ENCODE measurements at places on chromosomes 6 and 20.

GRCh38 chr6:24797596-24798216, 1.0 kb downstream of the ARMH2 start:
- no peak for DNase-seq

- DNase-seq = no peak
These were observed 19.4 kb upstream of the RPL7L1 start for GRCh38 chr6:42860036-42860435.

- DNase-seq = no peak
These were observed 554.2 kb downstream of the CDH26 start for GRCh38 chr20:60512443-60512842.

- DNase-seq = no peak
These were observed 479.0 kb upstream of the NRSN1 start for GRCh38 chr6:23647045-23647444.

DNA sequence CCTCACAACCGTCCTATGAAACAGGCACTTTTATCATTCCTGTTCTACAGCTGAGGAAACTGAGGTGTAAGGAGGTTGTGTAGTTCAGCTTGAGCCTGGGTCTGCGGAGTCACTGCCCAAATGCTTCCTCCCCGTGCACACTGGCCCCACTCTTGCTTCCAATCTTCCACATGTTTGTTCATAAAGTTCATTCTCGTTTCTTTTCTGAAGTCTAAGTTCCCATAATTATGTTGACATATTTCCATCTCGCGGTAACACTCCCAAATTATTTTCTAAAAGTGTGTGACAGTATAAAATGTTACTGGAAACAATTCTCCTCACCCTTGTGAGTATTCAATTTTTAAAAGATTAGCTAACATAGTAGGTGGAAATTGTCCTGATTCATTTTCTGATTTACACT, 106.9 kb downstream of the SLC22A3 start:
- no peak for DNase-seq

- DNase-seq = no peak
These were observed 5.2 kb upstream of the ZC3H12D start for GRCh38 chr6:149489967-149490366.

DNA sequence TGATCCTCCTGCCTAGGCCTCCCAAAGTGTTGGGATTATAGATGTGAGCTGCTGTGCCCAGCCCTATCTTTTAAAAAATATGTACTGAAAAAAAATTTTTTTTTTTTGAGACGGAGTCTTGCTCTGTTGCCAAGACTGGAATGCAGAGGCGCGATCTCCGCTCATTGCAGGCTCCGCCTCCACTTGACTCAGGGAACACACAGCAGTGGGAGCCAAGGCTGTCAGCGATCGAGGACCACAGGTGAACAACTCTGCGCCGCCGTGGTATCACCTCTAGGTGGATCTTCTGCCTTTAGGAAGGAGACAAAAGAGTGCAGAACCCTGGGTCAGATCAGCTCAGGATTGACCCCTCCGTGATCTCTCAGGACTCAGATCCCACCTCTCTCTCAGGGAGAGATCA, 13.7 kb downstream of the RAET1E start:
- no peak for DNase-seq

- no peak for DNase-seq
These were observed 411.0 kb upstream of the AGPAT4 start for GRCh38 chr6:161684731-161685475.

DNA sequence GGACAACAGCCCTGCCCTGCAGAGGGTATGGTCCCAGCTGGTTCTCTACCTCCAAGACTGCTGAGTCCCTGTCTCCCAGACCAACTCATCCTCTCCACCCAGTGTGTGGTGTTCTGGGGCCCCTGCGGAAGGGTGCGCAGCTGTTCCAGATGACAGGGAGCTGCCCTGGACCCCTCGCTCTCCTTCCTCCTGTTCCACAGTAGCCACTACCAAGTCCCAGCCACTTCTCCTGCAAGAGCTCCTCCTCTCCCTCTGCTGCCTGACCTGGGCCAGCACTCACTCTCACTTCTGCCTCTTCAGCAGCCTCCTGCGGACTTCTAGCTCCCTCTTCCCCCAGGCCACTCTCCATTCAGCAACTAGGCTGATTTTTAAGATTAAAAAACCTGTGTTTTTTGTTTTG, 40.1 kb upstream of the TMEM181 start:
- no peak for DNase-seq

- no peak for DNase-seq
These were observed 288.9 kb upstream of the ZNF337 start for GRCh38 chr20:25985597-25985996.

- DNase-seq = no peak
These were observed 55.5 kb downstream of the CD2AP start for GRCh38 chr6:47532981-47533585.

GRCh38 chr6:7907159-7907558, 3.4 kb downstream of the TXNDC5 start:
- no peak for DNase-seq

DNA sequence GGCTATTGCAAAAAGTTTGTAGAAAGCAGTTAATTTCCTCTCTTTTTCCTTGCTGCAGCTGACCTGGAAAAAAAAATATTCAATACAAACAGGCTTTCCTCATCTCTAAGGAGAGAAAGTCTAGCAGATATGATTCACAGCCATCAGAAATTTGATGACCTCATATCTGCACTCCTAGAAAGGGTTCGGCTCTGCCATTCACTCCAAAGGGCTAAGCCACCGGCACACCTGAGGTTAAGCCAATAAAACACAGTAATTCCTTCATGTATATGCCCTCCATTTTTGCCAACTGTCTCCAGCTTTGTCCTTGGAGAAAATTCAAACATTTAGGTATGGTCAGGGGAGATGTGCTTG, 18.7 kb upstream of the LY86 start:
- no peak for DNase-seq

DNA sequence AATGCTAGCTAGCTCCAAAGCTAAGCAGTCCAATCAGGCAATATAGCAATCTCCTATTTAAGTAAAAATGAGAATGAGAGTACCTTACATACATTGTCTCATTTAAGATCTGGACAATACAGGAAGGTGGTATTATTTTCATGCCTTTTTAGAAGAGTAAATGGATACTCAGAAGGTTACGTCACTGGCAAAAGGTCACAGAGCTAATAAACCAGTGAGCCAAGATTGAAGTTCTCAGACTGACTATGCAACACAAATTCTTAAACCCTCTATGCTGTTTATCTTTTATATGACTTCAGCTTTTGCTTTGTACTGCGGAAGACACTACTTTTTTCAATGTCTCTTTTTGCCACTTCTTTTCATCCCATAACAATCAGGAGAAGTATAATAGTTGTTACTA, 135.2 kb upstream of the PRL start:
- no peak for DNase-seq

DNA sequence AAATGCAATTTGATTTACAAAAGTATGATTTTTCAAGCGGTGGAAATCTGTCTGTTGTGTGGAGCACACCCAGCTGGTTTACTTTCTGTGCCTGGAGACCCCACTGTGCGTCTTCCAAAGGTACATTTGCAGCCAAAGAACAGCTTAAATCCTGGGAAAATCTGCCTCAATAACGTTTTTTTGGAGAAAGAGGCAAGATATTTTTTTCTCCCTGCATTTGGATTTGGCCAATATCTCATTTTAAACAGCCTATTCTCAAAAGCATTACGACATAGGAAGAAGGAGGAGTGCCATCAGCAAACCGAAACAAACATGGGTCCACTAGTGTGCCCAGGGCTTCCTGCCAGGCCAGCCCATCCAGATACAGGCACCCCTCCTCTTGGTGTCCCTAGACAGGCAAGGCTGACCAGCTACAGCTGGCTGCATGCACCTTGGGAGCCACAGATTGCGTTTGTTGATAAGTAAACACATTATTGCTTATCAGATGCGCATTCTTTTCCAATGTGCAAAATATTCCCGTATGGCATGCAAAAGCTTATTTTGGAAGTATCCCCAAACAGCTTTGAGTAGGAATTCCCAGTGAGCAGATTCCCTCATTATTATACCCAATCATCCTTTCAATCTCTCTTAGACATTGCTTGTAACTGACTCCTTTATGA, 184.5 kb upstream of the MARCKS start:
- DNase-seq = no peak

GRCh38 chr6:35955970-35956369, 35.1 kb upstream of the SRPK1 start:
- DNase-seq = no peak

DNA sequence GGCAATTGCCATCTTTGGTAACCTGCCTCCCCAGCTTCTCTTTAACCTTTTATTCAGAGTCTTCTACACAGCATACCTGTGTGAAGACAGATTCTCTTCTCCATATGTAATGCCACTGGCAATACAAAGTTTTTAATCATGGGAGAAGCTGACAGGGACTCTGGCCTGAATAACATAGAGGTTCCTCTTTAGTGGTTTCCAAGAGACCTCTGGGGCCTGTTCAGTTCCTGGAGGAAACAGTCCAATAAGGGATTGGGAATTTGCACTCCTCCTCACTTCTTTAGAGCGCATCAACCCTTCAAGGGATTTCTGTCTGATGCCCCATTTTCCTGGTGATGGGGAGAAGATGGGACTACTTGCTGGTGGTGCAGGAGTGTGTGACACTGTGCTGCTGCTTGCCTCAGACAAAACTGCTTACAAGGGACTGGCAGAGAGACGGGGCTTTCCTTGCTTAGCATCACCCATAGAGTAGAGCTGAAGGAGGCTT, 1.4 kb downstream of the RIMS1 start:
- DNase-seq = no peak

GRCh38 chr6:4342407-4343137, 207.2 kb upstream of the ECI2 start:
- DNase-seq = no peak

DNA sequence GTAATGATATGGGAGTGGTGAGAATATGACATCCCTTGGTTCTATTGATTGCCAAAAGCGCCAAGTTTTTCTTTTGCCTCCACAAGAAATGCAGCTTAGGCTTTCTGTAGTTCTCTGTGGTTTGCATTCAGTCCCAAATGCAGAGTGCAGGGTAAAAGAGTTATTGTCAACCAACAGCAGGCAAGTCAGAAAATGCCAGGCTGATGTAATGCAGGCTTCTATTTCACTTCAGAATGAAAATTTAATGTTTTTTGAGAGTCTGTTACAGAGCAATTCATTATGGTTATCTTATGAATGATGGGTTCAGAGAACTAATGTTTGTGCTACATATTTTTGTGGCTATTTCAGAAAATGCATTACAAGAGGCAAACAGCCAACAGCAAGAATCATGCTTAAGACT, 293.5 kb downstream of the CENPW start:
- DNase-seq = no peak

- no peak for DNase-seq
These were observed 81.9 kb upstream of the PTPN1 start for GRCh38 chr20:50428097-50428828.

DNA sequence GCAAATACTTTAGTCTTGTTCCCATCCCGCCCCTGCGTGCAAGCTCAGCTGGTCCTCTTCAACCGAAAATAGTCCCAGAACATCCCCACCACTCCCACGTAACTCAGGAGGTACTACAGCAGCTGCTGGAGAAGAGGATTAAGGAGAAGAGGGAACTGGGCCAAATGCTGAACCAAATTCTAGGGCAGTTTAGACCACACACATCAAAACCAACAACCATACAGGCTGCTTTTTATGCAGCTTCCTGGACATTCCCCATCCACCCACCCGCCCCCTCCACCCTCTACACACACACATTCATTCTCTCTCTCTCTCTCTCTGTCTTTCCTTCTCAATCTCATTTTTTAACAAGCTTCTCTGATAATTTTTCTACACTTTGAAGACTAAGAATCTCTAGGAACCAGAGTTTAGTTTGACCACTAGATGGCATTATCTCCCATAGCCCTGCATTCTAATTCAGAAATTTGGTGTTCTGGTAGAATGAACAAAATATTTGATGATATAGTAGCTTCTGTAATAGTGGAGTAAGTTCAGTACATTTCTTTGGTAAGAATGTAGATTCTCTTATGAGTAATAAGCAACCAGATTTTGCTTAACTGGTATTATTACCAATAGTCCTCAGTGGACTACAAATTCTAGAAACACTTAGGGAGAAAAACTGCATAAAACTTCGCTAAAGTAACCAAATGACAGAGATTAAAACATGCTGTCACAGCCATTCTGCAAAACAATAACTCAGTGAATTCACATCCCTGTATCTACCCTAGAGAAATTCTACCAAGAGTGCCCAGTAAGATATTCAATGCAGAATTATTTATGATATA, 52.1 kb upstream of the BEND6 start:
- DNase-seq = no peak

- DNase-seq = no peak
These were observed 35.7 kb upstream of the RBL1 start for GRCh38 chr20:37131486-37131885.

- DNase-seq = no peak
These were observed 18.7 kb upstream of the CTAGE9 start for GRCh38 chr6:131729550-131729949.

DNA sequence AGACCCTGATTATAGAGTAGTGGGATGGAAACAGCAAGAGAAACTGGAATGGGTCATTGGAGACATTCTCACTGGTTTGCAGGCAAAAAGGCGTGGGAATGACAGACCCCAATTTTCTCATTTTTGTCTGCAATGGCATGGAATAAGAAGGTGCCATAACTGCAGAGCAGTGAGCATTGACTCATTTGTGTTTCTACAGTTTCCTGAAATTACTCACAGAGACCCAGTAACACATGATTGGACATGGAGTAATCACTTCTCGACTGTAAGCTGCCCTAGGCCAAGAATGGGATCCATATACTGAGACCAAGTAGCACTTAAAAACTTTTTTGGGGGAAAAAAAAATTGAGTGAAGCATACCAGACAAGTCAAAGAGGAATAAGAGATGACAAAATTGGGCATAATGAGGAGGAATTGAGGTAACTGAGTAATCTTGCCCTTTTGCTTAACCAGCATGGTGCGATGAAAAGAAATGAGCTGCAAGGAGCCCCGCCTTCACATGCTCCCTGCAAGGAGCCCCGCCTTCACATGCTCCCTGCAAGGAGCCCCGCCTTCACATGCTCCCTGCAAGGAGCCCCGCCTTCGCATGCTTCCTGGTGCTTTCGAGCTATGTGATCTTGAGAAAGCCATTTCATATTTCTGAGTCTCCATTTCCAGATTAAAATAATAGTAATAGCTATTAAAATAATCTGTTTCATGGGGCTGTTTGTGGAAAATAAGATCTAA, 44.1 kb downstream of the NHSL1 start:
- DNase-seq = no peak

GRCh38 chr6:52532457-52532856, 44.4 kb downstream of the TRAM2 start:
- DNase-seq = no peak

- no peak for DNase-seq
These were observed 28.7 kb downstream of the LAMA4 start for GRCh38 chr6:112225691-112226090.

GRCh38 chr6:74519163-74519562, 686.7 kb downstream of the COL12A1 start:
- DNase-seq = no peak
